Cerebellar cortex (tissue), 1 donor: ENCODE measurements at places on chromosomes 12 and 14.

- DNase-seq: no peak
Observed at GRCh38 chr12:109763201-109763841, 49.7 kb downstream of the FAM222A start.

- DNase-seq: no peak
Observed at GRCh38 chr12:12699345-12699744, 3.4 kb upstream of the GPR19 start.

DNA sequence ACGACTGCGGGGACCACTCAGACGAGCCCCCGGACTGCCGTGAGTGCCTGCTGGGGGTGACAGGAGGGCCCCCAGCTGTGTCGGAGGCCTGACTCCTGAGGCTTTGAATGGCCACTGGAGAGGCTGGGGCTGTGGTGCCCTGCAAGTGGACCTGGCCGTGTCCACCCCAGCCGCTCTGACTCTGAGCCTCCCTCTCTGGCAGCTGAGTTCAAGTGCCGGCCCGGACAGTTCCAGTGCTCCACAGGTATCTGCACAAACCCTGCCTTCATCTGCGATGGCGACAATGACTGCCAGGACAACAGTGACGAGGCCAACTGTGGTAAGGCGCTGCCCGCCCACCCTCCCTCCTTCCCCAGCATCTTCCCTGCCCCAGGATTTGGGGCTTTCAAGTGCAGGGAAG is 16.1 kb upstream of the NXPH4 start:
- no peak for DNase-seq

- no peak for DNase-seq
Observed at GRCh38 chr12:52580496-52580895, 6.9 kb upstream of the KRT74 start.

DNA sequence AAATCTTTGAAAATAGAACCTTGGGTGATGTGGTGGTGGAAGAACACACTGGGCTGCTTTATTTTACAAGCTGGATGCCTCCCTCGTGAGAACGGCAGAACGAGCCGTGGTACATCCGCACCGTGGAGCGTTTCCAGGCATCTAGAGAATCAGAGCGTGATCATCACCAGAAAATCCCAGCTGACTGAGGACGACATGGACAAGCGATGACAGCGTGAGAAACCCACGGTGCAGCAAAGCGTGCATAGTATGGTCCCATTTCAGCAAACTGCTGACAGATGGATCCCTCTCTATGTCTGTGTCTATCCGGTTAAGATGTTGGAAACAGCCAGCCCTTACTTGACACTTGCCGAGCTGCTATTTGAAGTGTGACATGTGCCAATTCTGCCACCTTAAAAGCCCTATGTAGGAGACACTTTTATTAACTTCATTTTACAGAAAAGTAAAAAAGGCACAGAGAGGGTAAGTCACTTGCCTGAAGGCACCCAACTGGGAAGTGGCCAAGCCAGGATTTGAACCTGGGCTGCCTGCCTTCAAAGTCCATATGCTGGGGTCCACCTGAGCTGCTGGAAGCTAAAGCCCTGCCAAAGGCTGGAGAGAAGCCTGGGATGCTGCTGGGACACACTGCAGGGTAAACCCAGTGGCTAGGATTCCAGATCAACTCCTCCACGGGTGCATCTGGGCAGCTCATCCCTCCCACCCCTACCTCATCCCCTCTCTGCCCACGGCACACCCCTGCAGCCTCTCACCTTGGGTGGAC is 14.9 kb downstream of the SCARB1 start:
- DNase-seq: peak; percentile 70

DNA sequence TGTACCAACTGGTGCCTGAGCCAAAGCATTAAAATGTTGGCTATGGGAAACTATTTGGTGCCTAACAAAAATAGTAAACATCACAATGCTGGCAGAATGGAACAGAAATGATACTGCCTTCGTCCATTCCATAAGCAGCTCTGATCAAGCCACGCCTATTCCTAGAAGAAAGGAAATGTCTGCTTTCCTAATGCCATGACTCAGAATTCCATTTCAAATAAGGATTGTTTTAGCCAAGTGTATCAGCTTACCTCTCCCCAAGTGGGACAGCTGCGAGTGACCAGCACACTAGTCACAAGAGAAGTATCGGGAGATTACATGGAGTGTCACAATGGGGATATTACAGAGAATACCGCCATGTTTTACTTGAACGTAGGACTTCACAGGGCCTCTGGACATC is 38.7 kb downstream of the GLT8D2 start:
- no peak for DNase-seq

- no peak for DNase-seq
Observed at GRCh38 chr14:35897616-35898111, 71.5 kb downstream of the BRMS1L start.

GRCh38 chr14:105475269-105476096 is 862 bp downstream of the CRIP2 start:
- no peak for DNase-seq

DNA sequence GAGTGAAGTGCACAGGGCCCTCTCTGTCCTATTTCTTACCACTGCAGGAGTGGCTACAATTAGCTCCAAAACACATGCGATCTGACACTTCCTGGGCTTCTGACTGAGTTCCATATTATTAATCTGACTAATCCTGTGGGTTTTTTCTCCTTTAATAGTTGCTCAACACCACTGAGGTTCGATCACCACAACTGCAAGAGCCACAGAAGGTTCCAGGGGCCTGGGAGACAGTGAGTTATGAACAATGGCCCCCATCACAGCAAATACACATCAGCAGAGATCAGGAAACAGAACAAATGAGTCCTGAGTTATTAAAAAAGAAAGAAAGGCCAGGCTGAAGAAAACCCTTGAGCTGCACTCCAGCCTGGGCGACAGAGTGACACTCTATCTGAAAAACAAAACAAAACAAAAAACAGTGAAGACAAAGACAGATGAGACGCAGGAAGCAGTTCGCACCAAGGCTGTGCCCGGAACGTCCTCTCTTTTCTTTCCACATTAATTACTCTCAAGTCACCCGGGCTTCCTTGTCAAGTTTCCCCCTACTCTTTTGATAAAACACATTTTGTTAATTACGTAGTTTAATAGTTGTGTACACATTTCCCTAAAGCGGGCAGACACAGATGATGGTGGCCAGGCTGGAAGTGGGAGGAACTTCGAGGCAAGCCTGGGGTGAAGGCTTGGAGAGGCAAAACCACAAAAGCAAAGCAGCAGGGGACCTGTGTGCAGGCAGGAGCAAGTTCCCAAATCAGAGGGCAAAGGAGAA is 42.7 kb downstream of the CDC42BPB start:
- no peak for DNase-seq

DNA sequence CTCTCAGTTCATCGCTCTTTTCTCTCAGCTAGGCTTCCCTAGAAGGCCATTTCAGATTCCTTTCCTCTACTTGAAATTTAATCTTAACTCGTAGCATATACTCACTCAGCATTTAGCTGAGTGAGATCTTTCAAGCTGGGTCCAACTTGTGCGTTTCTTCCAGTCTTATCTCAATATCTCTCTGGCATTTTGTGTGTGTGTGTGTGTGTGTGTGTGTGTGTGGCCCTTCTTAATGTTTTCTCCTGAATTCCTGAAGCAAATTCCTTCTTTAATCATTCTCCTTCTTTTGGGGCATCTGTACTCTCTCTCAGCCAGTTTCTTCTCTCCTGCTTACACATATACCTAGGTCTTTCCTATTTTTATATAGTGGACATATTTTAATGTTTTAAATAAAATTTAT is 129.1 kb downstream of the KITLG start:
- no peak for DNase-seq
